ENCODE measurements at places on chromosomes 5 and 9. TPM values are rescaled to one million over a fixed set of nuclear protein-coding genes. Genes with fewer than 3 reads are reported as not detected.

GRCh38 chr9:80496901-80497556 is 925.3 kb downstream of the TLE4 start:
- no peak for DNase-seq

DNA sequence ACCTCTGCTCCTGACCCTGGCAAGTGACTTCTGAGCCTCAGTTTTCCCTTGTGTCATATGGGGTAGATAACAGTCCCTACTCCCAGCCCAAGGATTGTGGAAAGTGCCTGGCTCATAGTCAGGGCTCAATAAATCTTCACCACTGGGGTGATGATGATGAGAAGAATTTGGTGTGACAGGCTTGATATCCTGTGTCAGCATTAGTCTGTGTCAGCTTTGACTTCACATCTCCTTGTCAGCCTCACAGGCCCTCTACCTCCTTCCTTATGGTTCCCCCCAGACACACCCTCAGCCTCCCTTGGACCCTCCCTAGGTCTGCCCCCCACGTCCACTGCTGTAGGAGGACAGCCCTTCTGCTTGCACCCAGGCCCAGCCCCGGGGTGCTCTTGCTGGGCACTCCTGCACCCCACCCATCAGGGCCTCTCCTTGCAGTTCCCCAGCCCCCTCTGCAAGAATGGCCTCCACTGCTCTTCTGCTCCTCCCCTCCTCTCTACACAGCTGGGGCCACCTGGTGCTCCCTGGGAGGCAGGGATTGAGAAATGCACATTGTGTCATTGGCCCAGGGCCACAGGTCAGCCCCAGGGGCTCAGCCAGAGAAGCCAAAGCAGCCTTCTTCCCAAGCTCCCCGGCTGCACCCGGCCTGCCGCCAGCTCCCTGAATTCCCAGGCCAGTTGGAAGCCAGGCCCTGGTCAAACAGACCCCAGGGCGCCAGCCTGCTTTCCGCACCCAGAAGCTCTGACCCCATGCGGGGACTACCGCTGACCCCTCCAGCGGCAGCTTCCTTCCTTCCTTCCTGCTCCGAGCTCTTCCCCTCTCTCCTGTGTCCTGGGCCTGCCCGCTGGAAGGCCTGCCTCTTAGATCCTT is 7.7 kb downstream of the FGFR4 start:
- DNase-seq, result peak; percentile 75

DNA sequence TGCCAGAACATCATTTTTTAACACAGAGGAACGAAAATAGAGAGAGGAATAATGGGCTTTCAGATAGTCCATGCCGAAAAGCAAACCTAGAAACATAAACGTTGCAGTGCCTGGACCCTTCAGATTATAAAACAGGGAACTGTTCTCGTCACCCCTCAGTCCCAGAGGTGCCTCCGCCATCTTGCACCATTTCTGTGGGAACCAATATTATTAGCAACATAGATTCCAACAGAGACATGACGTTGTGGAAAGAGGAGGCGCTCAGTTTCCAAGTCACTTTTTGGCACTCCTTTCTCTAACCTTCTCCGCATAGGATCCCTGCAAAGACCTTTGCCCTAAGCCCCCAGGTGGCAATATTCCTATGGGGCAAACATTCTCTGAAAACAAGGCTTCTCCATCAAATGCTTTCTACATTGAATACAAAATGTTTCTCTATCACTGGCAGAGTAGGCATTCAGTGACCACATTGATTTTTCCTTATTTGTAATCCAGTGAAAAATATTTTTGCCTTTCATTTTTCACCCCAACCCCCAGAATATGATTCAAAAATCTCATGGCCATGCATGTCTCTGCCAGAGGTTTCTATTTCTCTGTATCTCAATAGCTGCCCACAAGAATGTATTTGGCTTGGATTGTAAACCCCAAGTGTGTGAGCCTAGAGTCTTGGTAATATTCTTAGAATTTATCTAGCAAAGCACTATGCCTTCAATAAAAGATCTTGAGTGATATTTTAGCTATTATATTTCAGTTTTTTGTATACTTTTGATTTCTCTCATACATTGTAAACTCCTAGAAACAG is 500.8 kb upstream of the WWC1 start:
- no peak for DNase-seq

DNA sequence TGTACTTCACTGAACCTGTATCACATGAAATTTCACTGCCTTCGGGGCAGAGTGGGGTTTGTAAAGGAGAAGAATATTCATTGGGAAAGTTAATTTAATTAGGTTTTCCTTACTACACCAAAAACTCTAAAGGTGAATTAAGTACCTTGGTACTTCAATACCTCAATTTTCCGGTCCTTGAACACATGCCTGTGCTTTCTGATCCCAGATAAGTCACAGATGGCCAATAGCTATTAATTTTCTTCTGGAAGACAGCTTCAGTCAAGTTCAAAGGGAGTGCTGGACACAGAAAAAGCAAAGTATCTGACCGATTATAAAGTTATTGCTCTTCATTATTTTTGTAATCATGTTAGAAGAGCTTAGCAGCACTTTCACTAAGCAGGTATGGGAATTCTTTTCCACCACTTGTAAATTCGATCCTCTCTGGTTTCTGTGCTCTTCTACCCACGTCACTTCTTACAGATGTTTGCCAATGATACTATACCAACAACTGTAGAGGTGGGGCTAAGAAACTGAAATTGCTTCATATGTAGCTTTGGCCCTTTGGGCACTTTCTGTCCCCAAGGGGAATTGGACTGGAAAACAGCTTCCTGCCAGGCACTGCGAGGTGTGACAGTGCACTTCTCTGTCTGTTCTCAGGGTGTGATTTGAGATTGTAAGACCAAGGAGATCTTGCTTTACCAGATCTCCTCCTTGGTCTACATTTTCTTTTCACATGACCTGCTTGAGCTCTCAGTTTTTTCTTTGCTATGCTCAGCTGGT is 164.0 kb downstream of the CCDC192 start:
- DNase-seq, result no peak

DNA sequence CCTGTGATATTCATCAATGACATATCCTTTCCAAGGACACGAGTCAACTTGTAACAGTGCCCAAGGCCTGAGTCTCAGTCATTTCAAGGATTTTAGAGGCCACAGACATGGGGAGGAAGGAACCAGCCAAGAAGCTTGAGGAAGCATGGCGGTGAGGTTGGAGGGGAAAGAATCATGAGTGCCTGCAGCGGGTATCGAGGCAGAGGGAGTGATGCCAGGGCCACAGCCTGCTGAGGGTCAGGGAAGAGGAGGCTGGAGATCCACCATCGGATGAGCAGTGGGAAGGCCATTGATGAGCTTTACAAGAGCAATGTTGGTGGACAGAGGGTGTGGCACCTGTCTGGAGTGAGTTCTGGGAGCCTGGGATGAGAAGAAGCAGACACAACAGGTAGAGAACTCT is 88.5 kb upstream of the IER5L start:
- DNase-seq, result no peak

DNA sequence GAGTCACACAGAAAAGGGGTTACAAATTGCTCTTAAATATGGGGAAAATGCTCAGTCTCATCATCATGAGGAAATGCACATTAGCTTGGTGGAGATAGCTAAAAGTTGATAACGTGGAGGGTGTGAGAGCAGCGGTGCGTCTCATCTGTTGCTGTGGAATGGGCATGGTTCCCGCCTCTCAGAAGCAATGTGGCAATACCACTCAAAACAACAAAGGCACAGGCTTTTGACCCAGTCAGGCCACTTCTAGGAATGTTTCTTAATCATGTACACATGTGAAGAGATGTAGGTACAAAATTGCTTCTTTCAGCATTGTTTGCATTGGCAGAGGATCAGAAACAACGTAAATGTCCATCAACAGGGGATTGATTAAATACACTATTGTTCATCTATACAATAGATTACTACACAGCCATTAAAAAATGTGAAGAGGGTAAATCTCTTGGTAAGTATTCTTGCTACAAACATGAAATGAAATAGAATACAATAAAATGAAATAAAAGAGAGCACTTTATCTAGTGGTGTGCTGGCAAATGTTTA is 212.6 kb upstream of the MSX2 start:
- no peak for DNase-seq

DNA sequence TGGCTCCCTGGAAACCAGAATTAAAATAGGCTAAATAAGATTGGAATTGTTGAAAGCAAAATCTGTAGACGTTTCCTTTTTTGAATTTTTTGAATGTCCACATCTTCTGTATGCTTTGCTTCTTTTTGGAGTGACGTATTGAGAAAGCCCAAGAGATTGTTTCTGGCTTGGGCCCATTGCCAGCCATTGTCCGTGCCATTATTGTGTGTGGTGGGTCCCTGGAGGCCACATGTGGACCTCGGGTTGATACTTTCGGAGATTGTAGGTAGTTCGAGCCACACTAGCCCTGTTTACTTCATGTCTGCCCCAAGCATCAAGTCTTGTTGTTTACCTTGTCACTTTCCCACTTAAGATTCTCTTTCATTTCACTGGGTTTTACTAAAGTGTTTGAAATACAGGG is 106.0 kb downstream of the PALM2AKAP2 start:
- DNase-seq, result no peak

DNA sequence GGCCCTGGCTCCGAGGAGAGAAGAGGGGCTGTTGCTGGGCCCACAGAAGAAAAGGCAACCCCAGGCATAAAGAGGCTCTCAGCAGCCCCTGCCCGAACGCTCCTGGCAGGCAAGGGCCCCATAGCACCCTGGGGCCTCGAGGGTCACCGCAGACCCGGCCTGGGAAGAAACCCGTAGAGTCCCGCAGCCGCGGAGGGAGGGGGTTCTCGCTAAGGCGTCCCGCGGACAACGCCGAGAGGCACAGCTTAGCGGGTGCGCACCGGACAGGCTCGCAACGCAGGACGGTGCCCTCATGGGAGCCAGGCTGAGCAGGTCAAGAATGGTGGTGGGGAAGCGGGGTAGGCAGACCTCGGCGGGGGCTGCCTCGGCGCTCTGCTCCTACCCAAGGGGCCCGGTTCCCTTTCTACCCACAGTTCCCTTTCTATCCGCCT is 6.7 kb downstream of the PITX1 start:
- no peak for DNase-seq

DNA sequence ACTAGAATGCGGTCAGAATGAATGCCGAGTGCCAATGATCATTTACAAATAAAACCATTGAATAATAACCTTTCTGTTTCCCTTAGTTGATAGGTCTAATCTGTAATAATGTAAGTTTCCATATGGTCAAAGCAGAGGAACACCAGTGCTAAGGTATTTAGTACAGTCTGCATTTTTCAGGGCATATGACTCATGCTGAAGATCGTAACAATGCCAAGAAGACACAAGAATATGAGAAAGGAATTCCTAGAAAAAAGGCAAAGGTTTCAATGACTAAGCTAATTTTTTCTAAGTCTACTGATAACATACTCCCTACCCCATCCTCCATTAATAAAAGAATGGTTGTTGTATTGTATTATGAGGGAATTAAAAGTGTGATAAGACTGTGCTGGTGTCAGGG is 2.8 kb downstream of the OR1L8 start:
- DNase-seq, result no peak

DNA sequence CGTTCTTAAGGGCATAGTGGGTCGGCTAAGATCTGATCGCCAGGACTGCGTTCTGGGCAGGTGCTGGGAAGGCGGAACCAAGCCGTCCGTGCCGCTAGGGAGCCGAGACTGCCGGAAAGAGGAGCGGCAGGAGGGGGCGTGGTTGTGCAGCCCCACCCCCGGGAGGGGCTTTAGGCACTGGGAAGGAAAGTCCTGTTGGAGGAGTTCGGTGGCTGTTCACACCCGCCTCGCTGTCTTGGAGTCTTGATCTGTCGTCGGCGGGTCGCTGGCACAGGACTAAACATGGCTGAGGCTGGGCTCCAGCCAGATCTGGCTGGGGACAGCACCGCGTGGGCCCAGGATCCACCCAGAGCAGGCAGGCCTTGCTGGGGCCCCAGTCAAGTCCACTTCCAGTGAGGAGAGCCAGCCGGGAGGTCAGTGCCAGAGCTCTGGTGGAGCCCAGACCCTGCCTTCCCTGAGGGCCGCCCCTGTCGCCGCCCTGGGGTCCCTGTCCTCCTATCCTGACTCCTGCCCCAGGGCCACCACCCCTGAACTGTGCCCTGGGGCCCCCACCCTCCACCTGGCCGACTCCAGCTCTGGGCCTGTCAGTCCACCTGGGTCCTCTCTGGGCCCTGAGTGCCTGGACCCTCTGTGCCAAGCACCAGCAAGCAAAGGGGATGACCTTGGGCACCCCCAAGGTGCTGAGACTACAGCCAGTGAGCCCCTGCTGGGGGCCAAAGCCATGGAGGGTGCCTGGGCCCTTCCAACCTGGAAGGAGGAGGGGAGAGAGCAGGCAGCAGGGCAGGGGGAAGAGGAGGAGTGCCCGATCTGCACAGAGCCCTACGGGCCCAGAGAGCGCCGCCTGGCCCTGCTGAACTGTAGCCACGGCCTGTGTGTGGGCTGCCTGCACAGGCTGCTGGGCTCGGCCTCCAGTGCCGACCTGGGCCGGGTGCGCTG is 4.5 kb downstream of the RNF208 start:
- DNase-seq, result peak; percentile 90

DNA sequence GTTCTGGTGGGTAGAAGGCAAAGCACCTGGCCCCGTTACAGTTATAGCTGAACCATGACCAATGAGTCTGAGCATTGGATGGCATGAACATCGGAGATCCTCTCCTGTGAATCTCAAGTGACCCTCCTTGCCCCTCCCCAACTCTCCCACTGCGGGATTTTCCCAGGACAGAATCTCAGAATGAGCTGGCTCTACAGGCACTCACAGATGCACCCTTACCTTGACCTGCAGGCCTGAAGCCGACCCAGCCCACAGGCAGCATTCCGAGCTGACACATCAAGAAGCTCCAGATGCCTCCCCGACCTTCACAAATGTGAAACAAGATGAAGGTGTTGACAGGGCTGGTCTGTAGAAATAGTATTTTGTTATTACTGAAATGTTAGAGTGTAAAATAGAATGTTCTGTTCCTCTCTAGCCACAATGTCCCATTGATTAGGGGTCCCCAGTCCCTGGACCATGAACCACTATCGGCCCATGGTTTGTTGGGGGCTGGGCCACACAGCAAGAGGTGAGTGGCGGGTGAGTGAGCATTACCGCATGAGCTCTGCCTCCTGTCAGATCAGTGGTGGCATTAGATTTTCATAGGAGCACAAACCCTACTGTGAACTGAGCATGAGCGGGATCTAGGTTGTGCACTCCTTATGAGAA is 263.4 kb downstream of the AUH start:
- DNase-seq, result no peak

DNA sequence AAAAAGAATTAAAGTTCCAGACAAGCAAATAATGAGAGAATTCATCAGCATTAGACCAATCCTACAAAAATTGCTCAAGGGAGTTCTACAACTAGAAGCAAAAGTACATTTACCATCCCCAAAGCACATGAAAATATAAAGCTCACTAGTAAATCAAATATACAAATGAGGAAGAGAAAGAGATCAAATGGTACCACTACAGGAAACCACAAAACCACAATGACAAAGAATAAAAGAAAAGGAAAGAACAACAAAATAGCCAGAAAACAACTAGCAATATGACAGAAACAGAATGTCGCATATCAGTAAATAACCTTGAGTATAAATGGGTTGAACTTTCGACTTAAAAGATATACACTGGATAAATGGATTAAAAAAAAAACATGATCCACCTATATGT is 739.0 kb downstream of the DTWD2 start:
- DNase-seq, result no peak

GRCh38 chr5:93006915-93007314 is 574.1 kb downstream of the NR2F1-AS1 start:
- no peak for DNase-seq

COX7C gene
- 619 TPM for total RNA-seq

FABP6 gene
- 6.2 TPM for total RNA-seq

PRR16 gene
- total RNA-seq, result 4.2 TPM

CRB2 gene
- total RNA-seq, result 0.05 TPM
